Stomach (tissue), 19 donors: ENCODE measurements at places on chromosomes 2 and 18. TPM values are rescaled to one million over a fixed set of nuclear protein-coding genes. Genes with fewer than 3 reads are reported as not detected.

MAPK4 gene
- 0.46 TPM for polyA plus RNA-seq

TMEM247 gene
- not detected for polyA plus RNA-seq

- H3K4me1 ChIP-seq: no peaks in the 10 kb centered on the region
- H3K27ac ChIP-seq: no peak overlapping the region
- no peak for DNase-seq
- H3K36me3 ChIP-seq: no peaks in the 10 kb centered on the region
- H3K4me3 ChIP-seq: no peak overlapping the region
These were observed 566.1 kb downstream of the TMEM182 start for GRCh38 chr2:103327966-103328365.

DNA sequence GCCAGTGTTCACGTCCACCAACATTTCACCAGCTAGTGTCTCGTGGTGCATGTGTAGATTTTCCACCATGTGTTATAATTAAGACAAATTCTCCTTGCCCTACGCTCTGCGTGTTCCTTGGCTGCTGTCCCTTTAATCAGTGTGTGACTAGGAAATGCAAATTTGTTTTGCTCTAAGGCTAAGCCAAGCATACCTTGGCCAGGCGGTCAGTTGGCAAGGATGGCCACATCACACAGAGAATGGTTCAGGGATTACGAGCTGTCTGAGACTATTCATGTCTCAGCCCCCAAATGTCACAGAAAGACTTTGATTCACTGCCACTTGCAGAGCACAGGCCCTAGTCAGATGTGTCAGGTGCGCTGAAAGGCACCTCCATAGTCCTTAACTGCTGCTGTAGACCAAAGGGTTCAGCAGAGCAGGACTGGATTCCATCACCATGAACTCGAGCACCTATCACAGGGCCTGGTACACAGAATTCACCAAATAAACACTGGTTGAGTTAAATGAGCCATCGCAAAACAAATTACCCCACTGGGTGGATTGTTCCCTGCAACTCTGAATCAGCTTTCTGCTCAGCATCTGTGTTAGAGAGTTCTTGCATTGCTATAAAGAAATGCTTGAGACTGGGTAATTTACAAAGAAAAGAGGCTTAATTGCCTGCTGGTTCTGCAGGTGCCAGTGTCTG, 128.4 kb downstream of the CABLES1 start:
- H3K27me3 ChIP-seq: no peaks in the 10 kb centered on the region
- H3K36me3 ChIP-seq: no peaks in the 10 kb centered on the region
- no peak overlapping the region for H3K4me3 ChIP-seq
- H3K27ac ChIP-seq: no peak overlapping the region
- peaks cover 23% of the 10 kb centered on the region for H3K4me1 ChIP-seq

MDH1 gene
- 326 TPM for polyA plus RNA-seq

- H3K27ac ChIP-seq: no peak overlapping the region
- DNase-seq: no peak
- H3K4me3 ChIP-seq: no peak overlapping the region
- no peaks in the 10 kb centered on the region for H3K27me3 ChIP-seq
These were observed 854.6 kb downstream of the RNF144A start for GRCh38 chr2:7771781-7772180.

DNA sequence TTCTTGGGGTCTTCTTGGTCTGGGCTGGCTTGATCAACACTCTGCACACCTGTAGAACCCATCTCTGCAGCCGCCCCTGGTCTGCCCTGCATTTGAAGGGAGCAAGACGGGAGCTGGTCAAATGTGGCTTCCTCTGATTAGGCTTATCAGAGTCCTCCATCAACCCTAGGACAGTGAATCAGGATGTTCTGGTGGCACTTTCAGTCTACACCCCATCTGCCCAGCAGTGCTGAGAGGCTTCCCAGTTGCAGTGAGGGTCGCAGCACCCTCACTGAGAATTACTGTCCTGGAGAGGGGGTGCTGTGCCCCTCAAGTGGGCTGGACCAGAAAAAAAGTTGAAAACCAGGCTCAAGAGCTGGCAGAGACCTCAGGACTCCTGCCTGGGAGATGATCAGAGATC, 152.9 kb downstream of the DYSF start:
- no peak for DNase-seq
- no peaks in the 10 kb centered on the region for H3K27me3 ChIP-seq
- H3K27ac ChIP-seq: no peak overlapping the region
- H3K4me3 ChIP-seq: no peak overlapping the region
- H3K36me3 ChIP-seq: no peaks in the 10 kb centered on the region
- H3K4me1 ChIP-seq: no peaks in the 10 kb centered on the region

CIB4 gene
- polyA plus RNA-seq: not detected

DNA sequence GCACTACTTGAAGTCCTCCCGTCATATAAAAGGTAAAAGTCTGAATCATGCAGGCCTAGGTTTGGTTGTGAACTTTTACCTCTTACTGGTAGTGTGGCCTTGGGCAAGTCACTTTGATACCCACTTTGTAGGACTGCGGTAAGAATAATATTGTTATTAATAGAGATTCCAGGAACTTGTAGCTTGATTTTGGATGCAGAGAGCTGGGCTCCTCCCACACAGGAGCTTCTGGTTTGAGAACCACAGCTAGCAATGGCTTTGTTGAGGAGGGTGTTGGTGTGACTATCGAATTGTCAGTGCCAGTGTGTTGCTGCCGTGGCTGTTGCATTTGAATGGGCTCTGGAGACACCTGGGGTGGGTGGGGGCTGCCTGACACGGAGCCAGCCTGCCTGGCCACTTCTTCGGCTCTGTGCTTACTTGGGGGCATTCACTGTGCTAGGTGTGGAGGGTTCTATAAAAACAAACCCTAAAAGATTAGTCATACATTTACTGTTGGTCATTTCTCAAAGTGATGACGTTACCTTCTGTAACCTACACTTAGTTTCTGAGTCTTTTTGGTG, 38.5 kb downstream of the ASAP2 start:
- H3K27me3 ChIP-seq: no peaks in the 10 kb centered on the region
- H3K4me1 ChIP-seq: peaks cover 35% of the 10 kb centered on the region
- no peak for DNase-seq

GRCh38 chr2:101803128-101803527, 105.6 kb downstream of the MAP4K4 start:
- peaks cover 63% of the 10 kb centered on the region for H3K4me1 ChIP-seq
- no peak overlapping the region for H3K27ac ChIP-seq
- no peaks in the 10 kb centered on the region for H3K27me3 ChIP-seq
- DNase-seq: no peak
- H3K4me3 ChIP-seq: no peak overlapping the region
- H3K36me3 ChIP-seq: no peaks in the 10 kb centered on the region

- H3K4me3 ChIP-seq: no peak overlapping the region
- no peak overlapping the region for H3K27ac ChIP-seq
- no peaks in the 10 kb centered on the region for H3K4me1 ChIP-seq
- no peaks in the 10 kb centered on the region for H3K27me3 ChIP-seq
These were observed 1.6 kb upstream of the GCA start for GRCh38 chr2:162342321-162342720.

DNA sequence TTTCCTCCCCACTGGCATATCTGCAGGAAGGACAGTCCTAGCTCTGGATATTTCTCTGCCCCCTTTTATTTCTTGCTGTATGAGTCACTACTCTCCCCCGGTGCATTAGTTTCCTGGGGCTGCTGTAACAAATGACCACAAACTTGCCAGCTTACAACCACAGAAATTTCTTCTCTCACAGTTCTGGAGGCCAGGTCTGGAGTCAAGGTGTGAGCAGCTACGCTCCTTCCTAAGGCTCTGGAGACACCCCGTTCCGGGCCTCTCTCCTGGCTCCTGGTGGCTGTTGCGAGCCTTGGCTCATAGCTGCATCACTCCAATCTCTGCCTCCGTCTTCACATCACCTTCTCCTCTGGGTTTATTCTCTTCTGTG, 34.1 kb downstream of the PTPRM start:
- no peak for DNase-seq
- H3K4me3 ChIP-seq: no peak overlapping the region
- H3K4me1 ChIP-seq: no peaks in the 10 kb centered on the region
- H3K36me3 ChIP-seq: no peaks in the 10 kb centered on the region
- H3K27me3 ChIP-seq: no peaks in the 10 kb centered on the region
- H3K27ac ChIP-seq: no peak overlapping the region

GRCh38 chr18:36757081-36757480, 71.7 kb downstream of the TPGS2 start:
- no peaks in the 10 kb centered on the region for H3K27me3 ChIP-seq
- no peaks in the 10 kb centered on the region for H3K4me1 ChIP-seq
- no peak for DNase-seq
- no peaks in the 10 kb centered on the region for H3K36me3 ChIP-seq
- no peak overlapping the region for H3K4me3 ChIP-seq
- H3K27ac ChIP-seq: no peak overlapping the region

GRCh38 chr2:132751836-132752235, 81.8 kb upstream of the LYPD1 start:
- H3K4me1 ChIP-seq: no peaks in the 10 kb centered on the region
- H3K36me3 ChIP-seq: no peaks in the 10 kb centered on the region
- no peak overlapping the region for H3K4me3 ChIP-seq

DNA sequence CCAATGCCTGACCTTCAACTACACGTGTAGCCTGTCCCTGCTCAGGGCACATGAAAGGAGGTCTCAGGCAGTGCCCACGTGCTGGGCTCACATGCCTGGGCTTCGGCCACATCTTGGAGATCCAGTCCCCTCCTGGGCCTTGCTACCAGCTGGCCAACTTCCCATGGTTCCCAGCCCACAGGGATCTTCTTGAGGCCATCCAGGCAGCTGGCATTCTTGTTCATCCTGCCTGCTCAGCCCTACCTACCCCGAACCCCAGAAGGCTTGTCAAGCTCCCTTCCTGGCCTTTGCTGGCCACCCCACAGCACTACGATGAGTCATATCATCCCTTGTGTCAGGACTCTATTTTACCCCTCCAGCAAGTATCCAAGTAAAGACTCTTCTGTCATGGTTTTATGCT, 97.1 kb downstream of the ZBTB7C start:
- no peaks in the 10 kb centered on the region for H3K36me3 ChIP-seq
- peaks cover 21% of the 10 kb centered on the region for H3K4me1 ChIP-seq
- no peak for DNase-seq
- no peaks in the 10 kb centered on the region for H3K27me3 ChIP-seq

GRCh38 chr2:17589406-17590035, 49.0 kb downstream of the VSNL1 start:
- DNase-seq: no peak
- no peak overlapping the region for H3K4me3 ChIP-seq
- H3K27ac ChIP-seq: no peak overlapping the region
- H3K36me3 ChIP-seq: no peaks in the 10 kb centered on the region

GRCh38 chr2:147182260-147182659, 662.6 kb upstream of the ACVR2A start:
- H3K27me3 ChIP-seq: no peaks in the 10 kb centered on the region
- H3K36me3 ChIP-seq: no peaks in the 10 kb centered on the region
- H3K4me1 ChIP-seq: no peaks in the 10 kb centered on the region
- peak overlapping the region; percentile 71 for H3K27ac ChIP-seq
- H3K4me3 ChIP-seq: no peak overlapping the region

- no peak for DNase-seq
- no peaks in the 10 kb centered on the region for H3K4me1 ChIP-seq
- no peaks in the 10 kb centered on the region for H3K36me3 ChIP-seq
- no peak overlapping the region for H3K27ac ChIP-seq
These were observed 24.7 kb upstream of the DARS1 start for GRCh38 chr2:136010126-136010525.

RBM44 gene
- not detected for polyA plus RNA-seq

- no peaks in the 10 kb centered on the region for H3K4me1 ChIP-seq
- no peak overlapping the region for H3K4me3 ChIP-seq
- H3K27me3 ChIP-seq: no peaks in the 10 kb centered on the region
These were observed 80.0 kb downstream of the INPP5D start for GRCh38 chr2:233140077-233140585.

DNA sequence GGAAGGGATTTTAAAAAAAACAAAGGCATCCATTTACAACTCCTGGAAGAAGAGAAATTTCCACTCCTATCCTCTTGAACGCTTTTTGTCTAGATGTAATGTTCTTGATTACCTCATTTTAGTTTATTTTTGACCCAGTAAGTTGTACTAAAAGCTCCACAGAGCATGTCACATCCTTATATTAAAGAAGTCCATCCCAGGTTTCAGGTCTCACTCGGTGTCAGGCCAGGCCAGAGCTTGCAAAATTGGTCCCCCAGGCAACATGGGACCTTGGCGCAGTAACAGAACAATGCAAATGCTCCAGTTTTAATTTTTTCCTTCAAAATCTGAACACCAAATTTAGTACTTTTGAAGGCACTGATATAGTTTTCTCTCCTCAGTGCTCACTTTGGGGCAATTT, 218.4 kb upstream of the REV1 start:
- H3K4me3 ChIP-seq: no peak overlapping the region
- H3K36me3 ChIP-seq: no peaks in the 10 kb centered on the region
- DNase-seq: no peak

DNA sequence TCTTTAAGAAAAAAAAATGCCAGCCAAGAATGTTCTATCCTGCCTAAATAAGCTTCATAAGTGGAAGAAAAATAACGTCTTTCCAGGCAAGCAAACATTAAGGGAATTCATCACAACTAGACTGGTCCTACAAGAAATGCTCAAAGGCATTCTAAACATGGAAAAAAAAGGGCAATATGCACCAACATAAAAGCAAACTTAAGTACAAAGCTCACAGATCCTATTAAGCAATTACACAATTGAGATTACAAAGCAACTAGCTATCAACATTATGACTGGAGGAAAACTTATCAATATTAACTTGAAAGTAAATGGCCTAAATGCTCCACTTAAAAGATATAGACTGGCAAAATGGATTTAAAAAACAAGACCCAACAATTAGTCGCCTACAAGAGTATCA, 240.6 kb upstream of the CTAGE1 start:
- H3K4me1 ChIP-seq: no peaks in the 10 kb centered on the region
- no peak overlapping the region for H3K27ac ChIP-seq
- no peaks in the 10 kb centered on the region for H3K36me3 ChIP-seq
- H3K27me3 ChIP-seq: no peaks in the 10 kb centered on the region

GRCh38 chr2:129193961-129194360, 785.5 kb upstream of the RAB6C start:
- H3K4me3 ChIP-seq: no peak overlapping the region
- H3K4me1 ChIP-seq: peaks cover 27% of the 10 kb centered on the region

KCNIP3 gene
- polyA plus RNA-seq: 3.1 TPM

NT5C1B gene
- not detected for polyA plus RNA-seq
